Caco-2 (cell line): ENCODE measurements at places on chromosomes 1 and 21.
A peak's percentile ranks its signal among the peaks of the same experiment; 100 is the strongest.

DNA sequence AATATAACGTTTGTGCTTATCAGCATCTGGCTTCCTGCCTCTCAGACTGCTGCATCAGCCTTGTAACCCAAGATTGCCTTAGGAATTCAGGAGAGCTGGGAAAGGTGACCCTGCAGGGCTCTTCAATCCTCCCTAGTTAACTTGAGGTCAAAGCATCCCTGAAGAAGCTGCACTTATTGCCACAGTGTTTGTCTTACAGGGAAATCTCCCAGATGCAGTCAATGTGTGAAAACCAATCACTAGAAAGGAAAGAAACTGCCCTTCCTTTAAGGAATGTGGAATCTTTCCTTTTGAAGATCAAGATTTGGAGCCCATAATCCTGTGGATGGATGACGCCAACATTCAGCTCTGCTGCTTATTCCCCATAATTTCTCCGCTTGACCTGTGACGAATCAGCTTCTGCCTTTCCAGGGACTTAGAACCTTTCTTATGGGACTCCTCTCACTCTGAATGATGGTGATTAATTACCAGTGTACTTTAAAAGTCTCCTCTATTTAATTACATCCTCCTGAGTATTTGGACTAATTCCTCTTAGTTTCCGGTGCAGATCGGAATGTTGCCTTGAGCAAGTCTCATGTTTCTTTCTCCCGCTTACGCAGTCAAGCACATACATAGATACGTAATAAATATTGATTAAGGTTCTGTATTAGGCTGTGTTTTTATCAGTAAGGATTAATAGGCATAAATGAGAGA lies 14.4 kb downstream of the ADAMTS5 start:
- no peak overlapping the region for H3K27ac ChIP-seq
- no peaks in the 10 kb centered on the region for H3K36me3 ChIP-seq
- no peaks in the 10 kb centered on the region for H3K4me1 ChIP-seq
- no peak overlapping the region for H3K4me3 ChIP-seq

GRCh38 chr1:67855961-67856360 lies 22.7 kb upstream of the GNG12 start:
- no peaks in the 10 kb centered on the region for H3K36me3 ChIP-seq
- no peak overlapping the region for H3K27ac ChIP-seq
- H3K4me3 ChIP-seq: no peak overlapping the region

GRCh38 chr1:165633614-165634013 lies 2.6 kb downstream of the MGST3 start:
- DNase-seq: no peak
- no peak overlapping the region for H3K27ac ChIP-seq
- no peaks in the 10 kb centered on the region for H3K27me3 ChIP-seq
- H3K4me3 ChIP-seq: no peak overlapping the region
- H3K4me1 ChIP-seq: peaks cover 36% of the 10 kb centered on the region

- no peak overlapping the region for H3K4me3 ChIP-seq
- no peaks in the 10 kb centered on the region for H3K27me3 ChIP-seq
- DNase-seq: no peak
- H3K4me1 ChIP-seq: no peaks in the 10 kb centered on the region
Observed at GRCh38 chr1:223338811-223339746, 24.9 kb downstream of the SUSD4 start.

GRCh38 chr1:6104631-6105030 lies 58.9 kb downstream of the KCNAB2 start:
- H3K27me3 ChIP-seq: no peaks in the 10 kb centered on the region
- no peaks in the 10 kb centered on the region for H3K36me3 ChIP-seq
- H3K4me3 ChIP-seq: no peak overlapping the region

GRCh38 chr1:25126562-25126961 lies 105.7 kb downstream of the SYF2 start:
- H3K36me3 ChIP-seq: no peaks in the 10 kb centered on the region
- H3K27ac ChIP-seq: no peak overlapping the region
- H3K4me1 ChIP-seq: no peaks in the 10 kb centered on the region
- no peak for DNase-seq

DNA sequence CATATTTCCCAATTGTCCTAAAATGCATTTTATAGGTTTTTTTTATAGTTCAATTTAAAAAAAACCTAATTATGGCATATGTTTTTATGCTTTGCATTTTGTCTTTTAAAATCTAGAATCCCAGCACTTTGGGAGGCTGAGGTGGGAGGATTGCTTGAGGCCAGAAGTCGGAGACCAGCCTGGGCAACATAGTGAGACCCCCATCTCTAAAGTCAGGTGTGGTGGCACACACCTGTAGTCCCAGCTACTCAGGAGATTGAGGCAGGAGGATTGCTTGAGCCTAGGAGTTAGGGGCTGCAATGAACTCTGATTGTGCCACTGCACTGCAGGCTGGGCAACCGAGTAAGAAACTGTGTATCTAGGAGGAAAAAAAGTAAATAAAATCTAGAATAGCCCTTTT lies 137.2 kb upstream of the POU3F1 start:
- H3K27me3 ChIP-seq: no peaks in the 10 kb centered on the region
- DNase-seq: no peak
- no peaks in the 10 kb centered on the region for H3K4me1 ChIP-seq
- no peaks in the 10 kb centered on the region for H3K36me3 ChIP-seq
- no peak overlapping the region for H3K27ac ChIP-seq

GRCh38 chr1:156999596-157000320 lies 45.8 kb downstream of the ARHGEF11 start:
- DNase-seq: no peak
- no peak overlapping the region for H3K27ac ChIP-seq
- peaks cover 21% of the 10 kb centered on the region for H3K4me1 ChIP-seq
- H3K27me3 ChIP-seq: no peaks in the 10 kb centered on the region
- H3K36me3 ChIP-seq: no peaks in the 10 kb centered on the region

GRCh38 chr1:84089465-84089864 lies 54.6 kb upstream of the PRKACB start:
- no peak overlapping the region for H3K4me3 ChIP-seq
- no peak for DNase-seq
- H3K27ac ChIP-seq: no peak overlapping the region
- H3K36me3 ChIP-seq: no peaks in the 10 kb centered on the region
- no peaks in the 10 kb centered on the region for H3K27me3 ChIP-seq
- no peaks in the 10 kb centered on the region for H3K4me1 ChIP-seq

GRCh38 chr1:162551969-162552683 lies 9.4 kb upstream of the UAP1 start:
- no peaks in the 10 kb centered on the region for H3K4me1 ChIP-seq
- H3K36me3 ChIP-seq: no peaks in the 10 kb centered on the region
- DNase-seq: no peak
- H3K27ac ChIP-seq: no peak overlapping the region
- H3K4me3 ChIP-seq: no peak overlapping the region

- H3K4me3 ChIP-seq: no peak overlapping the region
- H3K36me3 ChIP-seq: no peaks in the 10 kb centered on the region
- H3K27me3 ChIP-seq: no peaks in the 10 kb centered on the region
Observed at GRCh38 chr1:215744419-215744818, 177.3 kb downstream of the KCTD3 start.

DNA sequence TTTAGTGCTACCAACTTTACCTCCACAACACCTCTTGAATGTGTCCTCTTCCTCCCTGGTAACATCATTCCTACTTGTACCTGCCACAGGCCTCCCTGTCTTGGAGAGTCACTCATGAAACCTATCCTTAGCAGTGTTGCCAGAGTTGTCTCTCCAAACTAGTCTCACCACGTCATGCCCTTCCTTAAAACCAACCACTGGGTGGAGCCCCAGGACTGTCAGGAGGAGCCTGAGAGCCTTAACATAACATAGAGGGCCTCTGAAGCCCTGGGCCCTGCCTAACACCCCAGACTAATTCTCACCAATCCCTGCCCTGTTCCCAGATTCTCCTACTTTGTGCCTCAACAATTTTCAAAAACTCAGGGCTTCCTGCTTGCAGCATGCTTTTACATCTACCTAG lies 65.3 kb downstream of the ZNF697 start:
- no peak overlapping the region for H3K4me3 ChIP-seq
- no peaks in the 10 kb centered on the region for H3K4me1 ChIP-seq
- H3K27ac ChIP-seq: no peak overlapping the region
- no peaks in the 10 kb centered on the region for H3K36me3 ChIP-seq

- H3K4me3 ChIP-seq: peak overlapping the region; percentile 72
- no peaks in the 10 kb centered on the region for H3K36me3 ChIP-seq
- DNase-seq: no peak
- H3K27ac ChIP-seq: no peak overlapping the region
- H3K4me1 ChIP-seq: no peaks in the 10 kb centered on the region
Observed at GRCh38 chr1:169367096-169367685, 406 bp downstream of the NME7 start.

- DNase-seq: no peak
- H3K27ac ChIP-seq: no peak overlapping the region
Observed at GRCh38 chr1:12376236-12377045, 146.6 kb downstream of the VPS13D start.

- no peaks in the 10 kb centered on the region for H3K36me3 ChIP-seq
- H3K4me3 ChIP-seq: no peak overlapping the region
- no peak for DNase-seq
Observed at GRCh38 chr21:37075214-37075770, 2.2 kb downstream of the TTC3 start.

GRCh38 chr1:74436078-74436477 lies 76.3 kb downstream of the LRRC53 start:
- H3K27me3 ChIP-seq: no peaks in the 10 kb centered on the region
- no peaks in the 10 kb centered on the region for H3K36me3 ChIP-seq
- no peaks in the 10 kb centered on the region for H3K4me1 ChIP-seq
- no peak for DNase-seq

DNA sequence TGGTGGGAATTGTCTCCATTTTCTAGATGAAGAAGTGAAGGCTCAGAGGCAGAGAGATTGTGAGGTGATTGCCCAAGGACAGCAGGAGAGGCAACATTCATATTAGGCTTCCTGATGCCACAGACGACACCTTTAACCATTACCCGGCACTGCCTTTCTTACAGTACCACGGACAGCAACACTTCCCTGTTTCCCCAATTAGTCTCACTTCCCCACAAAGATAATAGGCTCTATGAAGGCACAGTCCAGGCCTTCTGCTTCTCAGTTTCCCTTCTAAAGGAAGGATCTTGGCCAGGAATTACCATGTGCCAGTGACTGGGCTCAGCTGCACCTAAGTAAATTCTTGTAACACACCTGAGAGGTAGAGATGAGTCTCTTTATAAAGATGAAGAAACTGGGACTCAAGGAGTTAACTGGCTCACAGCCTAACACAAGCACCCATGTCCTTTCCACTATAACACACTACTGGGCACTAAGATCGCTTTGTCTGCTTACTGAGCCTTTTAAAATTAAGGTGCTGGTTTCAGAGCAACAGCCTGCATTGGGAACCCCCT lies 9.6 kb downstream of the IGSF9 start:
- no peak for DNase-seq
- no peak overlapping the region for H3K4me3 ChIP-seq
- peaks cover 6% of the 10 kb centered on the region for H3K36me3 ChIP-seq
- peaks cover 59% of the 10 kb centered on the region for H3K4me1 ChIP-seq
- no peak overlapping the region for H3K27ac ChIP-seq

- DNase-seq: no peak
- peaks cover 4% of the 10 kb centered on the region; the same call in 1 of the 2 replicates for H3K4me1 ChIP-seq
- H3K4me3 ChIP-seq: no peak overlapping the region
- H3K27ac ChIP-seq: peak overlapping the region; percentile 58
- H3K27me3 ChIP-seq: no peaks in the 10 kb centered on the region
- no peaks in the 10 kb centered on the region for H3K36me3 ChIP-seq
Observed at GRCh38 chr1:31380181-31380580, 7.3 kb upstream of the FABP3 start.
